ENCODE measurements at places on chromosomes 16 and 17.
A peak's percentile ranks its signal among the peaks of the same experiment; 100 is the strongest.

GRCh38 chr17:28968914-28969295, 17.6 kb upstream of the PHF12 start:
- DNase-seq, result no peak

GRCh38 chr17:8726941-8727555, 17.6 kb downstream of the CCDC42 start:
- no peak for DNase-seq

DNA sequence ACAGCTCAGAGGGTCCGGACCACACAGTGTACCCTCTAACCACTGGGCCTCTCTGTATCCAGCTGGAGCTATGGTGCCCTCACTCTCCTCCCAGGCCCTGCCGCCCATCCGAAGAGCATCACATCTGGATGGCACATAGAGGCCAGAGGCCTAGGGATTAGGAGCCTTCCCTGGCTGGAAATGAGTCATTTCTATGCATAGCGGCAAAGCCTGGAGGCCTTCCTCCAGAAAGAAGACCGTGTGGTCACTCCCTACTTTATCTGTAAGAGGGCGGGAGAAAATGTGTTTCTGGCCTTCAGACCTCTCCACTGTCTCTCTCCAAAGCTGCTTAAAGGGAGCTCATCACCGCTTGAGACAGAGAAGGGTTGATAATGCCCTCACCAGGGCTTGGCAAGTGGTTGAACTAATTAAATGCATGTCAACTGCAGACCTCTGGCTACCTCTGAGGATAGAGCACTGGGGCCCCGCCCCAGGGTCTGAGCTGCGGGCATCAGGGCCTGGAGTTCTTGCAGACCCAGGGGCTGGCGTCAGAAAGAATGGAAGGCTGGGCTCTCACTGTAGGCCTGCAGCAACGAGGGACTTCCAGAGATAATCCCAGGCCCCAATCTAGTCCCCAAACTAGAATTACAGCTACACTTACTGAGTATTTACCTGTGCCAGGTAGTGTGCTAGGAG, 122.2 kb downstream of the IRX5 start:
- DNase-seq, result no peak

DNA sequence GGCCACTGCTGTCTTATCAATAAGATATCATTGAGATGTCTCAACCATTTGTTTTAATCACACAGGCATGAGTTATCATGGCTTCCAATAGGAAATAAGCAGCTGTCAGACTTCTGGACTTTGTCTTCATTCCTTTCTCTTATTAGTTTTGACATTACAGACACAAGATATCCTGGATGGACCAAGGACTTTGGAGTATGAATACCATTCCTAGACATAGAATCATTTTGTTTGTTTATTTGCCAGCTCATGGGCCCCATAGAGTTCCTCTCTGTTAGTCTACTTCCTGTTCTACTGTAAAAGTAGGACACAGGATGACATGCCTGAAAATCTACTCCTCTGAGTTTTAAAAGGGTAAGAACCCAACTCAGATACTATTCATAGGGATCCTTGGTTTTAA, 77.7 kb upstream of the KCNJ16 start:
- no peak for DNase-seq

DNA sequence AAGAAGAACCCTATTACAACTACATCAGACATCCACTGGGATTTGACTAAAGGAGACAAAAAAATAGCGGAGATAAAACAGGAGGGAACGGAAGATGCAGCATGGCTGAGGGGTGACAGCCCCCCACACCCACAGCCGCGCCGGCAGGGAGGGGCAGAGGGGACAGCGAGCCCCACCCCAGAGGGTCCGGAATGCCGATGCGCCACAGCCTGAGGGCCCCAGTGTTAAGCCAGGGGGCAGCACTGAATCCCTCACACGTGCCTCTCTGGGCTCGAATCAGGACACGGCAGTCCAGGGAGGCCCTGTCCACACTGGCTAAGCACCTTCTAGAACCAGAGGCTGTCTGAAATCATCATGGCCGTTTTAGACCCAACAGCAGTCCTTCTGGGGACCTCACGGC, 18.8 kb downstream of the MAP1LC3B start:
- DNase-seq, result no peak

- DNase-seq, result peak; percentile 56
These were observed 3.8 kb upstream of the HAP1 start for GRCh38 chr17:41738077-41738800.

GRCh38 chr17:14826358-14826757, 438.8 kb downstream of the PMP22 start:
- DNase-seq, result no peak

DNA sequence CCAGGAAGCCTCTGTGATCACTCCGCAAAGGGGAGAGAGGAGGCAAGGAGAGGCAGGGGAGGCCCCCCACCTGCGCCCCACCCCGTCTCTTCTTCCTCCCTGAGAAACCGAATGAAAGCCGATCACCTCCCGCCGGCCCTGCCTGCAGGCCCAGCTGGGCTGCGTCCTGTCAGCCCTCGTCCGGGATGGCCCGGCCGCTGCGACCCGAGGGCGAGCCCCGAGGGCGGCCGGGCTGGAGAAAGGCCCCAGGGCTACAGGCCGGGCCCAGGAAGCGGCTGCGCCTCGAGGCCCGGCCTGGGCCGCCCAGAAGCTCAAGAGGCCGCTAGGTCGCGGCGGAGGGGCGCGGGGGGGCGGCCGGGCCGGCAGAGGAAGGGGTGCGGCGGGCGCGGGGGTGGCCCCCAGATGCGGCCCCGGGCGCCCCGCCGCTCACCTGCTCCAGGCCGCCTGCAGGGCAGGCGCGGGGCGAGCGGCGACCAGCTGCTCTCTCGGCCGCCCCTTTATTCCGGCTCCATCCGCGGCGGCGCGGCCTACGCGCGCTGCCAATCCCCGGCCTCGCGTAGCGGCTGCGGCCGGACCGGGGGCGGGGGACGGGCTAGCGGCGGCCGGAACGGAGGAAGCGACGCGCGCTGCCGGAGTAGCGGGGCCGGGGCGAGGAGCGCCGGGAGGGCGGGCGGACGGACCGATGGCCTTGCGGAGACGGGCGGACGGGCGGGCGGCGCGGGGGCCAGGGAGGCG, at the start of gene ZNF319:
ZNF319 (minus strand) TSS at position 702 of the 735 bp plus-strand sequence. CDS start 2,407 bp downstream, outside the sequence.
- no peak for DNase-seq

GRCh38 chr16:81003064-81003463, 3.6 kb downstream of the CMC2 start:
- DNase-seq, result no peak

GRCh38 chr16:14963281-14964173, 11.3 kb upstream of the PDXDC1 start:
- DNase-seq, result no peak

DNA sequence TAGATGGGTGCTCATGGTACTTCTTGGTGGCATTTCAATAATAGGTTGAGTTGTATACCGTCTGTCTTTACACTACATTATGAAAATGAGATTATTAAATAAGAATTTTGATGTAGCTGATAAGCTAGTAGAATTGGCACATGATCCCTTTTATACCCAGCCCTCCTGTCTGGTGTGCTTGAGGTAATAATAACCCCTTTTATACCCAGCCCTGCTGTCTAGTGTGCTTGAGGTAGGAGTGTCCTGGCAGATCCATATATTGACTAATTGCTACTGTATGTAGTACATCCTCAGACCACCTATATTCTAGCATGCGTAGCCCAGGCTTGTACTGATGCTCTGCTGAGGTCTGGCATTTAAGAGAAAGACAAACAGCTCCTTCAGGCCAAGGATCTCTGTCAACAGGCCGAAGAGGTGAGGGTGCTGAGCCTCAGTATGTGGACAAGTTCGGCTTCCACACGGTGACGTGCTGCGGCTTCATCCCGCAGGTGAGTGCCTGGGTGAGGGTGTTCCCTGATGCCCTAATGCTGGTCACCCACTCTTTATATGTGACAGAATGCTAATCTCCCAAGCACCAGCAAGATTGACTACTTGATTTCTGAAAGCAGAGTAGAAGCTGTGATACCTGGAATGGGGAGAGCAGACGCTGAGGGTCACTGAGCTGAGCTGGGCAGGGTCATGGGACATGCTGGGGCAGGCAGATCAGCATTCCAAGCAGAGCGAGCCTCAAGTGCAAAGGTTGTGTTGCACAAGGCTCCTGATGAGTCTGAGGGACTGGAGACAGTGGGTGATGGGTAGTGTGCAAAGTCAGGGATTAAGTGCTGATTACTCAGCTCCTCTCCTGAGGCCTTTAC, 5.7 kb downstream of the FN3K start:
- no peak for DNase-seq

DNA sequence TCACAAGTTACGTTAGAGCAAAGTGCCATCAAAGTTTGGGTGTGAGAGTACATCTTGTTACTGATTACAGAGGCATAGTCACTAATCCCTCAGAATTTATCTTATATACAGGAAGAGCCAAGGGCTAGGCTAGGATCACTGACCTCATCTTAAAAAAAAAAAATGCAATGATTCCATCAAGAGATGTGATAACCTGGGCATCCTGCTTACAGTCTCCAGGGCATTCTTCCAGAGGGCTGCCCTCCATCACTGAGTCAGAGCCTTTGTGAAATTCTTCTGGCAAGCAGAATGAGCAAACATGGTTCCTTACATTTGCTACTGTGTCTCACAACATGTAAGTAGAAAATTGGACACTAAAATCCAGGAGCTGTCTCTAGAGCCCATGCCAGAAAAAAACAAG, 410.6 kb downstream of the ZFHX3 start:
- no peak for DNase-seq

GRCh38 chr17:16313139-16314090, 39.9 kb downstream of the CENPV start:
- DNase-seq, result no peak

- DNase-seq, result no peak
These were observed 37.5 kb downstream of the LGALS9 start for GRCh38 chr17:27668488-27668823.

GRCh38 chr17:21249920-21250703, 3.1 kb downstream of the NATD1 start:
- no peak for DNase-seq

DNA sequence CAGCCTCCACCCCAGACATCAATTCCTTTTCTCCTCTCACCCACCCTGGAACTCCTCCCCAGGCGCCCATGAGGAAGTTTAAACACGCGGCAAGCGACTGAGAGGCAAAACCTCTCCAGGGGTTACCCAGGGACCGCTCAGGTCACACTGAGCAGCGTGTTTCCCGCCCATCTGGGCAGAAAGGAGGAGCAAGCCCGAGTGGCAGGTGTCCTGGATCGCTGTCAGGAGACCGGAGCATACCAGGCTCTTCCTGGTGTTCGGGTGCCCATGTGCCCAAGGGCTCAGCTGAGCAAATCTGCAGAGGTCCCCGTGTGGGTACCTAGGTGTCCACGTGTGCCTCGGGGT, 491 bp downstream of the SLC25A19 start:
- peak; percentile 16 for DNase-seq

DNA sequence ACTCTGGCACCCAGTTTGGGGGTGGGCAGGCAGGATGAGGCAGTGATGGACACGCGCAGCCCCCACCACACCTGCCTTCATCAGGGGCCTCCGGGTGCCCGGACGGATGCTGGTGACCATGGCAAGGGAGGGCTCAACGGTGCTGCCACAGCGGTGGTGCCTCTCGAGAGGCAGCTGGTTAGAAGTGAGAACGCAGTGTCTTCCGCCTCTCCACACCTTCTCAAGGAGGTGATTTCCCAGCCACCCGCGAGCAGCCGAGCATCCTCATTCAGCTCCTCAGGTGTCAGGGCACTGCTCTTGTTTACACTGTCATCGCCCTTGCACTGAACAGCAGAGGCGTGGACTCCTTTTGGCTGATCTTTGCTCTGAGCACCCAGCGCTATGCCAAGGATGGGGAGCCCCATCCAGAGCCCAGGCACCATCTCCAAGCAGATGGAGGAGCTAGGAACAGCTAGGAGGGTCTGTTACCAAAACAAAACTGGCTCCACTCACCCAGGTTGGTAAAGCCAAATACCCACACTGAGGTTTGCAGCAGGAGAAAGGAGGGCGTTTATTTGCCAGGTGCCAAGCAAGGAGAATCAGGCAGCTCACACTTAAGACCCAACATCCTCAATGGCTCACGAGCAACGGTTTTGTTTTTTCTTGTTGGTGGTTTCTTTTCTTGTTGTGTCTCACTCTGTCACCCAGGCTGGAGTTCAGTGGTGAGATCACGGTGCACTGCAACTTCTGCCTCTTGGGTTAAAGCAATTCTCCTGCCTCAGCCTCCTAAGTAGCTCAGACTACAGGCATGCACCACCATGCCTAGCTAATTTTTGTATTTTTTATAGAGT, 174.3 kb upstream of the TNRC6C start:
- DNase-seq, result peak; percentile 50

DNA sequence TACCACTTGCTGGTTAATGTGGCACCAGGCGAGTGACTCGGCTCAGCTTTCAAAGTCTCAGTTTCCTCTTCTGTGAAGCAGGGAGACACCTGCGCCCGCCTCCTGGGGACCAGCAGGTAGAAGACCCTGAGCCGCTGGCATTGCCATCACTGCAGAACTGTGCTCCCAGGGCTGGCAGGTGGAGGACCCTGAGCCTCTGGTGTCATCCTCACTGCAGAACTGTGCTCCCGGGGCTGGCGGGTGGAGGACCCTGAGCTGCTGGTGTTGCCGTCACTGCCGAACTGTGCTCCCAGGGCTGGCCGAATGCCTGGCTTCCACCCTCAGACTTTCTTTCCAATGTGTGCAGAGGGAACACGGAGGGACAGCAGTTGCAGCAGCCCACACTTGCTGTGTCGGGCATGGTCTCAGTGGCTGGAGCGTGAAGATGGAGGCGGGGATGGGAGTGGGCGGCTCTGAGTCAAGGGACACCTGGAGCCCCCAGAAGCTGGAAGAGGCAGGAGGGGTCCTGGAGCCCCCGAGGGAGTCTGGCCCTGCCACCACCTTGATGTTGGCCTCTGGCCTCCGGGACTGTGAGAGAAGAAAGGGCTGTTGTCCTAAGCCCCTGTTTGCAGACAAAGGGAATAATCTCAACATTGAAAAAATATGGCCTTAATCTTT, 75.8 kb upstream of the METTL9 start:
- DNase-seq, result no peak

DNA sequence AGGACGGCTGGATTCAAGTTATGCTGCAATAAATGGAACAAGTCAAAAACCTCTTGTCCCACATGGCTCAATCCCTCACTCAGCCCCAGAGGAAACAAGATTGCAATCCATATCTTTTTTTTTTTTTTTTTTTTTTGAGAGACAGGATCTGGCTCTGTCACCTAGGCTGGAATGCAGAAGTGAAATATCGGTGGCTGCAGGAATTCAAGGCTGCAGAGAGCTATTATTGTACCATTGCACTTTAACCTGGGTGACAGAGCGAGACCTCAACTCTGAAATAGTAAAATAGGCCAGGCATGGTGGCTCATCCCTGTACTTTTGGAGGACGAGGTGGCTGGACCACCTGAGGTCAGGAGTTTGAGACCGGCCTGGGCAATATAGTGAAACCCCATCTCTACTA, 2.7 kb upstream of the PDE6G start:
- DNase-seq, result no peak

Measured in activated CD8-positive, alpha-beta memory T cell treated with anti-CD3 and anti-CD28 coated beads for 4 hours (primary cell).